ENCODE measurements at places on chromosomes 4 and X. TPM values are rescaled to one million over a fixed set of nuclear protein-coding genes. Genes with fewer than 3 reads are reported as not detected.

OCRL gene
- total RNA-seq = 4.0 TPM

FOXP3 gene
- total RNA-seq = 3.7 TPM

FAT4 gene
- not detected for total RNA-seq

TBX22 gene
- not detected for total RNA-seq

SSX4B gene
- not detected for total RNA-seq

HS3ST1 gene
- total RNA-seq = not detected

MAGED4 gene
- total RNA-seq = 0.28 TPM

GRCh38 chr4:86334020-86334750 lies 25.7 kb downstream of the MAPK10 start:
- DNase-seq = no peak

DNA sequence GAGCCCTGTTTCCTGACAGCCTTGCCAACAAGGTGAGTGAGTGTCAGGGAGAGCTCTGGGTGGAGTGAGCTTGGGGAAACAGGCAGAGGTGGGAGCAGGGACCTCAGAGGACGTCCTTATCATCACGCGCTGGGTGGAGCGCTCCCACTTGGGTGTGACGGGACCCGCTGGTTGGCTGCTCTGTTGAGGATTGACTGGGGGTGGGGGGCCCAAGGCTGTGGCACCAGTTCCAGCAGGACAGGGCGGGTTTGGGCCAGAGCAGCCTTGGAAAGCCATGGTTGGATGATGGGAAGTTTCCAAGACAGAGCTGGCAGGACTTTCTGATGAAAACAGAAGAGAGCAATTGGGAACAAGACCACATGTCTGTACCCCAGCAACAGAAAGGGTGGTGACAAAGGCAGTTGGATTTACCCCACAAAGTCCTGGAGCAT lies 3.0 kb upstream of the PCGF3 start:
- DNase-seq = no peak

DNA sequence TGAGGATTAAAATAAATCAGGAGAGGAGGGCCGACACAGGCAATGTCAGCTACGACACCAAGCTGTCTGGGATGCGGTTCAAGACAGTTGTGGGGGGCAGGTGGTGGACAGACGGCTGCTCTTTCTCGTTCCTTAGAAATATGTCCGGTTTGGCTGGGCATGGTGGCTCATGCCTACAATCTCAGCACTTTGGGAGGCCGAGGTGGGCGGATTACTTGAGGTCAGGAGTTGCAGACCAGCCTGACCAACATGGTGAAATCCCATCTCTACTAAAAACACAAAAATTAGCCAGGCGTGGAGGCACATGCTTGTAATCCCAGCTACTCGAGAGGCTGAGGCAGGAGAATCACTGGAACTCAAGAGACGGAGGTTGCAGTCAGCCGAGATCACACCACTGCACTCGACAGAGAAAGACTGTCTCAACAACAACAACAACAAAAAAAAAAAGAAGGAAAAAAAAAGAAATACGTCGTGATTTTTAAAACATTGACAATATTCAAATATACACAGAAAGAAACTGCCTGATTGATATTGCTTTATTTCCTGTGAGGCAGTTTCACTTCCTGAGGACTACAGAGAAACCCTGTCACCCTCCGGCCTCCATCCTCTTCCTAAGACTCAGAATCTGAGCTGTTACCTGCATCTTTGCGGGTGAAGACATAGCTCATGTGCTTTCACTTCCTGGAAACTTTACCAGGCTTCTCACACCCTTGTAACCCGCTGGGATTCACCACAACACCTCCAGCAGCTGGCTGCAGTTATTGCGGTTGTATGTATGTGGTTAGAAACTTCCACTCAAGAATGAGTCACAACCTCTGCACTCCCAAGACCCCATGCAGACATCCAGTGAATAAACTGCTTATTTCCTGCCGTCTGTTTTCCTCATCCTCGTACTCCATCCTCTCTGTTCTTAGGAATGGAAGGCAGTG lies 63.8 kb upstream of the STS start:
- DNase-seq = peak; percentile 55

GRCh38 chr4:70725633-70726032 lies 3.9 kb downstream of the RUFY3 start:
- no peak for DNase-seq

GRCh38 chr4:66340286-66340893 lies 670.1 kb upstream of the EPHA5 start:
- DNase-seq = no peak

GRCh38 chr4:16195209-16195608 lies 31.1 kb downstream of the TAPT1 start:
- DNase-seq = no peak

DNA sequence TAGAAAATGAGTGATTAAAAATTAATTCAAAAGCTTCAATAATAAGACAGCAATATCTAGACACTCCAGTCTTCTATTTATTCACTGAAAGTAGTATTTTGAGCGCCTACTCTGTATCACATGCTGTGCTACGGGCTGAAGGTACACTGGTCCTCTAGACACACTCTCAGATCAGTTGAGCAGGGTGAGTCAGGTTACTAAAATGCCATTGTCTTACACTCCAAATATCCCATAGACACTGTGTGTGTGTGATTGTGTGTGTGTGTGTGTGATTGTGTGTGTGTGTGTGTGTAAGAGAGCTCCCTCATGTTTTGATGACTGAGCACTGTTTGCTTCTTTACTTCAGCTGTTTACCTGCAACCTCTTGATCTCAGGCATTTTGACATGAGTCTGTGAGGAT lies 342.8 kb upstream of the BOD1L1 start:
- no peak for DNase-seq

DNA sequence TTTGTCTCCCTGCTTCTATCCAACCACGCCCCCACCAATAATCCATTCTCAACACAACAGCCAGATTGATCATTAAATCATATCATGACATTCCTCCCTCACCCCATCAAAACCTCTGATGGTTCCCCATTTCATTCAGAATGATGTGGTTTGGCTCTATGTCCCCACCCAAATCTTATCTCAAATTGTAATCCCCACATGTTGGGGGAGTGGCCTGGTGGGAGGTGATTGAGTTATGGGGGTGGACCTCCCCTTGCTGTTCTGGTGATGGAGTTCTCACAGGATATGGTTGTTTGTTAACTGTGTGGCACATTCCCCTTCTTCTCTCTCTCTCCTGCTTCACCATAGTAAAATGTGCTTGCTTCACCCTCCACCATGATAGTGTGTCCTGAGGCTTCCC lies 23.3 kb downstream of the TRMT2B start:
- DNase-seq = no peak

- no peak for DNase-seq
These were observed 936.6 kb upstream of the EPHA5 start for GRCh38 chr4:66606908-66607307.

DNA sequence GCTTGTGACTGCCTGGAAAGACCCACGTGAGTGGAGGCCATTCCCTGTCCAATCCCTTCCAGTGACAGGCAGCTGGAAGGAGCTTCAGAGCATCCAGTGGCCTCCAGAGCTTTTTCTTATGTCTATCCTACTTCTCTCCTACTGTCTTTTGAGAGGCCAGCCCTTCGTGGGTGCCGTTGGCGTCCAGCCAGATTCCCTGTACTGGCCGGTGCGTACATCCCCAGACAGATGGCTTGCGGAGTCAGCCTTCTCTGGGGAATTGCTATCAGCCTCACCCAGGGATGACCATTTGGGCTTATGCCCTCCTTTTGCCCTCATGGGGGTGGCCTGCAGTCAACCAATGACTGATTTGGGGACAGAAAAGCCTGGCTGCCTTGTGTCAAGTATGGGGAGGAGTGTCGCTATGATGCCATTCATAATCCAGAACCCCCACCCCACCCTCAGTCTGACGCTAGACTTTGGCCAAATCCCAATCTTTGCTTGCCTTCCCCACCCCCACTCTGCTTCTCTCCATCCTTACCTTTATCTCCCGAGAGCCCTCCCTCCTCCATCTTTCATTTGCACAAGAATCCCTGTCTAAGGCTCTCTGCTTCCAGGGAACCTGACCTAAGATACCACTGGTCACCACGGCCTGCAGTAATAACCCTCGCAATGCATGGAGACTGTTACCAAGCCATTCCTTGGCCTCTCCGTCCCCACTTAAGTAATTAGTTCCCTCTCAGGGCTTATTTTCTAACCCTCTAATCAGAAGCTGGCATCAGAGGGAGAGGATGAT lies 150.3 kb upstream of the BCOR start:
- no peak for DNase-seq

- no peak for DNase-seq
These were observed 37.2 kb upstream of the USP9X start for GRCh38 chrX:41047878-41048534.

GRCh38 chr4:118740869-118741268 lies 55.7 kb downstream of the METTL14 start:
- peak; percentile 33 for DNase-seq

- no peak for DNase-seq
These were observed 26.0 kb downstream of the MANBA start for GRCh38 chr4:102734591-102735385.

- no peak for DNase-seq
These were observed 58.7 kb downstream of the MAMLD1 start for GRCh38 chrX:150421816-150422215.

- no peak for DNase-seq
These were observed 48.7 kb downstream of the RHOH start for GRCh38 chr4:40245550-40245949.

DNA sequence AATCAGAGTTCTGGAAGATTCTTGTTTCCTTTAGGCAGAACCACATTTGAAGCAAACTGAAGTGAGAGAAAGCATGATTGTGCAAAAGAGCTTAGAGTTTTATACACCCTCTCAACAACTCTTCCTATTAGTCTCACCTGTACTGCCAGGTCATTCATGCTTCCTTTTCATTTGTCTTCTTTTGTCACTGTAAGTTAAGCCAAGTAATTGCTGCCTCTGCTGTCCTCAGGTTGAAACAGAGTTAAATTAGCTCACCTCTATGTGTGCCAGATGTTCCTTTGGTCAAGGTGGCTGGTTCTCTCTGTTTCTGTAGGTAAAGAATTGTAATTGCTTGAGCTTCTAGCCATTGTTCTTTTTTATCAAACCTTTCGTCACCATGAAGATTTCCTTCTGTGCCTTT lies 41.1 kb upstream of the HPGD start:
- no peak for DNase-seq

DNA sequence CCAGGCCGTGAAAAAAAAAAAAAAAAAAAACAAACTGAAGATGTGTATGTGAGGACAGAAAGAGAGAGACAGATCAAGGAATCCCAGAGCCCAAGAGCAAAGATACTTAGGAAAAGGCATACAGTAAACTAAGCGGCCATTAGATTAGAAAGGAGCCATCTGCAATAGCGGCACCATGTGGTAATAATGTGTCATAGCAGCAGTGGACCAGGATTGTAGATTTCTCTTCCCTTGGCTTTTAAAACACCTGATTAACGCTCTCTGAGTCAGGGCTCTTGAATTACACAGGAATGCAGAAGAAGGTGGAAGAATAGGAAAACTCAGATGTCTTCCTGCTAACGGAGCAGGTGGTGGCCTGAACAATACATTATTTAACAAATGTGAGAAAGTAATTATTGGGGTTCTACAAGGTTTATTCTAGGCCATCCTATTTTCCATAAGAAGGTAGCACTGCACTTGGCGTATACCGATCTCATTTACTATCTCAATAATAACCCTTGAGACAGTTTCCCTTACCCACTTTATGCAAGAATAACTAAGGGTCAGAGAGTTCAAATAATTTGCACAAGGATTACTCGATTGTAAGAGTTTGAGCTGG lies 182.7 kb downstream of the KCNIP4 start:
- DNase-seq = no peak

DNA sequence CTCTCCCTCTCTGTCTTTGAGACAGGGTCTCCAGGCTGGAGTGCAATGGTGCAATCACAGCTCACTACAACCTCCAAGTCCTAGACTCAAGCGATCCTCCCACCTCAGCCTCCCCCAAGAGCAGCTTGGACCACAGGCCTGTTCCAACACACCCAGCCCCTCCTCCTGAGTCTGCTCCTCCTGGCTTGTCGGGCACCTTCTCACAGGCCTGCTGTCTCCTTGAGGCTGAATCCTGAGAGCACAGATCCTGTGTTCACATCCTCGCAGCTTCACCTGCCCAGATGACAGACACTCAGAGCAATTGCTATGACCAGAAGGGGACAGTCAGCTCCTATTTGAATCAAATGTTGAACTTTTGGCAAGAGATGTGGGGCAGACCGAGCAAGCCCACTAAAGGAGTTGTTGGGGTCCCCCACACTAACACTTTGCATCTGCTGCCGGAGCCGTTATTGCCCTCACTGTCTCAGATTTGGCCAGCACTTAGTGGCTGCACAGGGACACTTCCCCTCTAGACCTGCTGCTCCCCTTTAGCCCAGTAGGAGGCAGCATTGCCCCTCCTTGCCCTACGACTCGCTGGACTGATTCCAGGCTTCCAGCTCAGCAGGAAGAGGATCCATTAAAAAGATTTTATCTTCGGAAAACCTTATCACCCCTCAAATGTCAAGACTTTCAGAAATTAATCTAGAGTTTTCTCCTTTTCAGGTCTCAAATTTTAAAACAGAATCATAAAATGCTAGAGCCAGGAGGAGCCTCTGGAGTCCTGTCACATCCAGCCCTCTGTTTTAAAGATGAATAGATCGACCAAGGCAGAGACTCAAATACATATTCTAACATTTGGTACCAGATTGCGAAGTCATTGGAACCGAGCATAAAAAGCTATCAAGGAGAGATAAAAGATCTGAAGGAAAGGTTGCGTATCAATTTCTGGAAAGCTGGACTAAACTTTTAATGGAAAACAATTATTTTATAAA lies 113.7 kb downstream of the USP46 start:
- peak; percentile 24 for DNase-seq

- no peak for DNase-seq
These were observed 20.4 kb upstream of the ATXN3L start for GRCh38 chrX:13340182-13340791.

DNA sequence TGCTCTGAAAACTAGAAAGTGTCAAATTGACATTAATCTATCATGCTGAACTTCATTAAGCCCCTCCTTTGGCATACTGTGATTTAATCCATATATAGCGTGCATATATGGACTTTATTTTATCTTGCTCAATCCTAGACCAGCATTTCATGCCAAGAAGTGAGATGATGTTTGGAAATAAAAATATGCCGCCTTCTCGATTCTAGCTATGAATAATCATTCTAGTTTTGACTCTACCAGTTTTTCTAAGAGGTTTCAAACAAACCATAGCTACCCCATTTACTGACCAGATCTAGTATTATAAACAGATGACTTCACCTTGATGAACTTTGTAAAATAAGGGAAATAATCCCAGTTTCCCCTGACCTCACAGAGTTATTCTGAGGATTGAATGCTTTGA lies 95.0 kb downstream of the ARX start:
- DNase-seq = no peak

- no peak for DNase-seq
These were observed 12.3 kb downstream of the STARD8 start for GRCh38 chrX:68659786-68660185.

DNA sequence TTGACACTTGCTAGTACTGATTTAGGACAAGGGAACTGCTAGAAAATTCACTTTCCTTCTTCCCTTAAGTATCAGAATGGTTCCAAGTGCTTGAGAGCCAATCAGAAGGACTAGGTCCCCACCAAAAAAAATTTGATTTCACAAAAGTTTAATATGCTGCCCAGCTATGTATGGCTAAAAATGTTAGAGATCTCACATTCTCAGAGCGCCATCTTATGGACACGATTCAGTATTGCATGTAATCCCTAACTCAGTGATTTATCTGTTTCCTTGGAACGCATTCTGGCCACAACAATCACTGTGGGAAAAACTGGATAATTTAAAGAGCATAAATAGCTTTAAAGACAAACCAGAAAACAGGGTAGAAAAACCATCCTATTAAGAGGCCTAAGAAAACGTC lies 255.1 kb upstream of the GPC4 start:
- peak; percentile 28 for DNase-seq

All from CD4-positive, alpha-beta T cell (primary cell).